CD4-positive, alpha-beta T cell treated with Interleukin-17A for 4 hours (primary cell): ENCODE measurements at places on chromosomes 2 and 18.

DNA sequence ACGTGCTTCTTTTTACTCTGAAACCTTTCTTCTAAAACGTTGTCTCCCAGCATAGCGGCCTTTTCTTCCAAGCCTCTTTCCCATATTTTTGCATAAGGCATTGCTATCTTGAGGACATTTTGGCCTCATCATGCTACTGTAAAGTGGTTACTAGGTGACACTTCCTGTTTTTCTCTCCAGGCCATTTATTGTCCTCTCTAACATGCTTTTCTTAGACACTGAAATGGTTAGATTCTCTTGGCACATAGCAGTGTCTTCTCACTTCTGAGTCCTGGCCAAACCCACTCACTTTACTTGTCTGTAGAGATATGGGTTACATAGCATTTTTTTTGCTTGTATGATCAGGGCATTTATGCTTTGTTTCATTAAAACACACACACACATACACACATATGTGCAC lies 50.1 kb upstream of the KCNH7 start:
- no peak for DNase-seq

GRCh38 chr2:150274108-150274507 lies 213.4 kb downstream of the RND3 start:
- no peak for DNase-seq

GRCh38 chr2:136767030-136767429 lies 1.7 kb downstream of the THSD7B start:
- no peak for DNase-seq

DNA sequence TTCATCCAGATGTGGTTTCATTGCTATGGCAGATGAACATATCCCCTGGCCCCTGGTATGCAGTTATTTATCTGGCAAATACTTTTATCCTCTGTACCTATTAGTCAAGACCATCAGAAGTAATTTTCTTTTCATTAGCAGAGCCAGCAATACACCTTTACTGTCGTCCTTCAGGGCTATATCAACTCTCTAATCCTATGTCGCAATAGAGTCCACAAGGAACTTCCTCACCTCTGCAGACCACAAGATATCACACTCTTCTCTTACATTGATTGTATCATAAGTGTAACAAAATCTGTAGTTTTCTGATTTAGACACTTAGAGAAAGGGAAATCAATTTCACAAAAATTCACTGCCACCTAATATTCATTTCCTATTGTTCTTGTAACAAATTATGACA lies 252.9 kb upstream of the DCC start:
- no peak for DNase-seq

GRCh38 chr2:77005522-77005921 lies 516.7 kb downstream of the LRRTM4 start:
- DNase-seq: no peak

GRCh38 chr18:10131460-10132395 lies 217.9 kb downstream of the VAPA start:
- no peak for DNase-seq

- no peak for DNase-seq
Observed at GRCh38 chr18:2091937-2092336, 479.4 kb downstream of the METTL4 start.

GRCh38 chr2:126935774-126936173 lies 37.1 kb downstream of the TEX51 start:
- DNase-seq: no peak

DNA sequence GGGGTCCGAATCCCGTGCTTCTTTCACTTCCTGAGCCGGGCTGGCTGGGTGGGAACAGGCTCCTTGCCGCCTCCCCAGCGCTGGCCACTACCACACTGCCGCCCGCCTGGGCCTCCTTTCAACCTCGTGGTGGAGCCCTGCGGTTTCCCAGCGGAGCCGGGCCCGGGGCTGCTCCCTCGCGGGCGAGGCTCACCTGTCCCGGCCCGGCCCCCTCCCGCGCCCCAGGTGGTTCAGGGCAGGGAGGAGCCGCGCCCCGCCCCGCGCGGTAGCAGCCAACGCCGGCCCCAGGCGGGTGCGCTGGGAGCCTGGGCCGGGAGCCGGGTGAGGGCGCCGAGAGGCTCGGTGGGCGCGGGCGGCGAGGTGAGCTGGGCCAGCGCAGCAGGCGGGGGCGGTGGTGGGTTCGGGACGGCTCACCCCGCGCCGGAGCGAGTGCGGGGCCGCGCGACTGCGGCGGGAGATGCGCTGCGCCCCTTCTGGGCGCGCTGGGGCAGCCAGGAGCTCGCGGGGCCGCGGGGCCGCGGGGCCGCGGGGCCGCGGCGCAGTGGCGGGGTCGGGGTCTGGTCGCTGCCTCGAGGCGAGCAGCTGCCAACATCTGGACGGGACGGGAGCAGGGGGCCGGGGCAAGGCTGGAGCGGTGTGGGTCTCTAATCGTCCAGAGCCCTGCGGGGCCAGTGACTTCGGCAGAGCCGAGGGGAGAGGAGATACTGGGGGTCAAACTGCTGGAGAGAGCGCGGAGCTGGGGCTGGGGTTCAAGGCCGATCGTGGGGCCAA lies at the start of gene LYPD6B:
TSS of gene LYPD6B (plus strand) at position 258 of the 771 bp plus-strand sequence. CDS start 92,250 bp downstream, outside the sequence.
- DNase-seq: no peak

DNA sequence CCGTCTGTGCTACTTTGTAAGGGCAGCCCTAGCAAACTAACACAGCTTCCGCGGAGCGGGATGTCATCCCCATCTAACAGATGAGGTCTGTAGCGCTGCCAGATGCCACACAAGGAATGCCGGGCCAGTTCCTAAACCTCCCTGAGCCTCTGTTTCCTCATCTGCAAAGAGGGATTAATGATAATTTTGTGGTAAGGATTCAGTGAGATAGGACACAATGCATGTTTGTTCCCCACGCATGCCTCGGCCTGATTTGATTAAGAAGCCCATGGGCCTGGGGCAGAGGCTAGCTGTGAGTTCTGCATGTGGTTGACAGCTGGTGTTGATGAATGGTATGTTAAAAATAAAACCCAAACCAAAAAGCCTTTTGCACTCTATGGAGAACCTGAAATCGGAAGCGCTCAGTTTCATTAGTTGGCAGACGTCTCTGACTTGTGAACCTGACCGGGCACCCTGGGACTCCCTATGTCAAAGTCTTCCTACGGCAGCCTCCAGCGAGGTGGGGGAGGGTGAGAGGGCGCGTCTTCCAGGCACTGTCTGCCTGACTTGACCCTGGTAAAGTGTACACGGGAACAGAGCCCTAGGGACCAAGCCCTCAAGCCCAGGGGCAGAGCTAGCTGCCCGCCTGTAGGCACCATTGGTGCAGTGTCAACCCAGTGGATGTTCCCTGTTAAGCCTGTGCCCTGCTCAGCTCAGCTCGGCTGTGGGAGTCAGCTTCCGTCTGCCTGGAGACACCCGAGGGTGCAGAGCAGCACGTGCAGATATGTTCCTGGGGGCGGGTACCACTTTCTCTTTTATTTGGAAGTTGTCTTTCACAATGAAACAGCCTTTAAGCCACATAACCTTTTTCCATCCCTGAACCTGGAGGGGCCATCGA lies 14.8 kb upstream of the INHBB start:
- no peak for DNase-seq

DNA sequence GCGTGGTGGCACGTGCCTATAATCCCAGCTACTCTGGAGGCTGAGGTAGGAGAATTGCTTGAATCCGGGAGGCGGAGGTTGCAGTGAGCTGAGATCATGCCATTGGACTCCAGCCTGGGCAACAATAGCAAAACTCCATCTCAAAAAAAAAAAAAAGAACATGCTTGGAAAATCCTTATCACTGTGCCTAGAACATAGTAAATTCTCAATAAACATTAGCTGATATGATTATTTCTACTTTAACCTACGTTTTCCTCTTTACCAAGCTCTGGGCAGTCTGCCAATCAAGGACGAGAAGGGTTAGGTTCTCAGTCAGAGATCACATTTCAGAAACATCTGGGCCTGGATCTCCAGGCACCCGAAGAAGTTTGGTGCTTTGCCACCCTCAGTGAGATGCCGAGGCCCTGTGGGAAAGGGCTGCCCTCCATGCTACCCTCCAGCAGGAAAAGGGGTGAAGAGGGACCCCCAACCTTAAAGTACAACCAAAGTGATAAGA lies 107.7 kb downstream of the BCL11A start:
- no peak for DNase-seq

DNA sequence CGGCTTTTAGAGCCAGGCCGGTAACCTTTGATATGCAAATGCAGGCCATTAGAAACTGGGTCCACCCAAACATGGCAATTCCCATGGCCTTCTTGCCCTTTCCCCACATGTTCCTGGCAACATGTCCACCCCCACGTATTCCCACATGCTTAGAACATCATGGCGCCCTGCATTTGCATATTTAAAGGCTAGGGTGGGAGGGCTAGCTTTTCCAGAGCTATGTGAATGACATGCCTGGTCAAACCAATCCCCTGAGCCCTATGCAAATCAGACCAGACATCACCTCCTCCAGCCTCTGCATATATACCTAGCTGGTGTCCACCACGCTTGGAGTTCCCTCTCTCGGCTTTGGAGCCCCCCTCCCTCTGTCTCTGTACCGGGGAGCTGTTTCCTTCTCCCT lies 481.9 kb downstream of the CDH2 start:
- no peak for DNase-seq

DNA sequence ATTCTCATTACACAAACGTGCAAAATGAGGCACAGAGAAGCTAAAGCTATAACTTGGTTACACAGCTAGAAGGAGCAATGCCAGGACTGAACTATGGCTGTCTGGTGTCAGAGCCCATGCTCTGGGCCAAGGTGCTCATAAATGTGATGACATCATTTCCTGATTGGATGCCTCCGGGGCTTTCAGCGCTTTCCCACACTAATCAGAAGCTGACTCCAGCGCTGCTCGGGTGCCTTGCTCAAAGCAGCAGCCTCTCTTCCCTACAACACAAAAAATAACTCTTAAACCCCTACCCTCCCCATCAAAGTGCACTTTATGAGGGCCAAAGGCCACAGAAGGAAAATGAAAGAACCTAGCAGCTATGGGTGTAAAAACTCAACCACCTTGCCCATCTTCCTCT lies 90.7 kb downstream of the STK39 start:
- no peak for DNase-seq

GRCh38 chr2:240596491-240596931 lies 10.0 kb downstream of the CAPN10 start:
- DNase-seq: peak; percentile 1

DNA sequence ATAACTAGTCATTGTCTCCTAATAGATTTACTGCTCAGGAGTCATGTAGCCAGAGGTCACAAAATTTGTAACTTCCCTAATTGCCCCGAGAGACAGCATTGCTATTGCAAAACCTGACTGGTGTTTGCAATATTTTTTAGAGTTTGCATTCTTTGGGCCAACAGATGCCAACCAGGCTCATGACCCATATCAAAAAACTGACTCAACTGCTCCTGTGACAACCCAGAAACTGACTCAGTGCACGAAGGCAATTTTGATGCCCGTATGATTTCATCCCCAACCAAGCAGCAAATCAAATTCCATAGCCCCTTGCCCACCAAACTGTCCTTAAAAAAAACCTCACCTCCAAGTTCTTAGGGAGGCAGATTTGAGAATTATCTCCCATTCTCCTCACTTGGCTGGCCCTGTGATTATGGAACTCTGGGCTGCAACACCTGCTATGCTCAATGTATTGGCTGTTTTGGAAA lies 951.3 kb downstream of the TSN start:
- no peak for DNase-seq
